ENCODE measurements at places on chromosomes 6 and 20.

DNA sequence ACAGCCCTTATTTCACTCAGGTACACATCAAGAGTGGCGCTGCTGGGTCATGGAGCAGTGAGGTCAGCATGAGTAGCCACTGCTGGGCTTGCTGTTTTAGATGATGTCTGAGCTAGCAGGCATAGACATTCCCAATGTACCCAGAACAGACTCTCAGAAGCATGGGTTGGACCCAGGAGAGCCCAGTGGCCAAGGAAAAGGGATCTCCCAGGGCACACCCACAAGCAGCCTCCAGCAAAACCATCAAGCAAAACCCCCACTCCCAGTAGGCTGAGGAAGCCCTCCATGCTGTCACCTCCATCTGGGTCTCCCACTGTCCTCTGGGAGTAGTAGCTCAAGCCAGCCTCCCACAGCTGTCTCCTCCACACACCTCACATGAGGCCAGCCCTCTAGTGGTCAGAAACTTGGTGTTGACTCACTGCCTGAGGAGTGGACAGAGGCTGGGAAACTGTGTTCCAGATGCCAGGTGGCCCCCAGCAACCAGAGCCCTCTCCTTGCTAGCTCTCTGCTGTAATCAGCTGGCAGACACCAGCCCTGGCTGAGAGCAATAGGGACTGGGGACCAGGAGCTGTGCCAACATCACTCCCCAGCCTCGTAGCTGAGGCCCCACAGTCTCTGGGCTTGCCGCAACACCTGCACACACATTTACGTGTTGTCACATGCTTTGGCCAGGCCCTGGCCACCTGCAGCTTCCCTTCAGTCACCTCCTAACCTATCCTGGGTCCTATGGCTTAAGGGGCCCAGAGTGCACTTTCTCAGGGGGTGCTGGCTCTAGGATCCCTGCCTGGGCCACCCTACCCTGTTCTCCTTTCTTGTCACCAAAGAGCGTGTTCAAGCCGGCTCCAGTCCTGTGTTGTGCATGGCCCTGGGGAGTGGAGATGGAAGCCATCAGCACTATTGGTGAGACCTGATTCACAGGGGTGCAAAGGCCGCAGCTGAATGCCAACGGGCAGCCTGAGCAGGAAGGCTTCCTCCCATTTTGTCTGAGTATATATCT is 1.9 kb upstream of the AP5S1 start:
- peak; percentile 69 for DNase-seq

GRCh38 chr6:133428295-133428694 is 187.1 kb downstream of the EYA4 start:
- no peak for DNase-seq

- DNase-seq = no peak
Observed at GRCh38 chr20:49505518-49505917, 23.1 kb upstream of the KCNB1 start.

GRCh38 chr6:106192824-106193223 is 106.7 kb downstream of the PRDM1 start:
- DNase-seq = no peak

- no peak for DNase-seq
Observed at GRCh38 chr20:58077282-58077681, 151.2 kb downstream of the ANKRD60 start.

GRCh38 chr6:154247119-154247861 is 109.3 kb downstream of the IPCEF1 start:
- DNase-seq = no peak

DNA sequence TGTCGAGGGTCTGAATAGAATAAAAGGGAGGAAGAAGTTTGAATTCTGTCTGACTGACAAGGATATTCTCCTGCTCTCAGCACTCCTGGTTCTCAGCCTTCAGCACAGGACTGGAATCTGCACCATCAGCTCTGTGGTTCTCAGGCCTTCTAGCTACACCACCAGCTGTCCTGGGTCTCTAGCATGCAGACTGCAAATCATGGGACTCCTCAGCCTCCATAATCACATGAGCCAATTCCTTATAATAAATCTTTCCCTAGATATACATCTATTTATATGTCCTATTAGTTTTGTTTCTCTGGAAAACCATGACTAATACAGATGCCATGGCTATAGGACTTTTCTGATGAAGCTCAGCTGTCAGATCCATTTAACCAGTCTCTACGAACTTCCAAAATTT is 132.8 kb upstream of the ECI2 start:
- no peak for DNase-seq

DNA sequence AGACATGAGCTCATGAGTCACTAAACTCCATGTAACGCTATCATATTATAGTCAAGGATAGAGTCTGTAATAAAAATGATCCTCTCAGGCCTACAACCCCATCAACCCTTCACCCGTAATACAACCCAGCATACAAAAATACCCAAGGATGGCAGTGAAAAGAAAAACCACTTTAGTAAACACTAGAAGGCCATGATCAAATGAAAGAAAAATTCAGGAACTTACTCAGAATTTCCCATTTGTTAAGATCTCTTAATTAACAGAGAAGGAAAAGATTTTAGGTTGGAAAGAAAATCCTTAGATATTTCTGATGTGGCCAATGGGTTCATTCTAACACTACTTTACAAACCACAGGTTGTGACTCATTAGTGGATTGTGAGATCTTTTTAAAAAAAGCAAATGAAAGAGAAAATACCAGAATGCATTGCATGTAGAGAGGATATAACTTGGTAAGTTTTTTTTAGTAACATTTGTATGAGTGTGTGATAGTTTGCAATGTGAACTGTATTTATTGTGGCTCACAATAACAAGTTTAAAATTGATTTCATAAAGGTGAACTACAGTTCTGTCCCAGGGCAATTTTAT is 8.0 kb upstream of the UBE2J1 start:
- no peak for DNase-seq

Data from progenitor cell of endocrine pancreas (in vitro differentiated cells).